ENCODE measurements at places on chromosomes 7 and 10.

DNA sequence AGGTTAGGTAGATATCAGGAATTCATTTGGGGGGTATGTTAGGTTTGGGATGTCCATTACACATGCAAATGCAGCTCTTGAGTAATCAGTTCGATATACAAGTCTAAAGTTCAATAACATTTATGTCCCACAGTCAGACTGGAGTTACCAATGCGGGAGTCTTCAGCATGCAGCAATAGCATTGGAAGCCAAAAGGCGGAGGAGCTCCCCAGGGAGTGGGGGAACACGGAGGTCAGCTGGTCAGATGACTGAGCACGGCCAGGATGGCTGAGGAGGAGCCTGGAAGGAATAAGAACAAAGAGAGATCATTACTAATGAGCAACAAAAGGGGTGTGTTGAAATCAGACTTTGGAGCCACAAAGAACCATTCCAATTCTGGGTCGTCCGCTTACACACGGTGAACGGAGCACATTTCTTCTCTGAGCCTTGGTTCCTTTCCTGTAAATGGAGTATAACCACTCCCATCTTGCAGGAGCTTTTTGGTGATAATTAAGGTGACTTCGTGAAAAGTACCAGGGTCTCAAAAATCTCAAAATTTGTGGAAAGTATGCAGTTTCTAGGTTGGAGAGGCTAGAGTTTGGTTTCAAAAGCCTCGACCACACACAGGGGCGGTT, 478 bp upstream of the ZNF22 start:
- DNase-seq, result peak; percentile 11

GRCh38 chr10:118760265-118760664, 5.5 kb upstream of the CACUL1 start:
- DNase-seq, result no peak

DNA sequence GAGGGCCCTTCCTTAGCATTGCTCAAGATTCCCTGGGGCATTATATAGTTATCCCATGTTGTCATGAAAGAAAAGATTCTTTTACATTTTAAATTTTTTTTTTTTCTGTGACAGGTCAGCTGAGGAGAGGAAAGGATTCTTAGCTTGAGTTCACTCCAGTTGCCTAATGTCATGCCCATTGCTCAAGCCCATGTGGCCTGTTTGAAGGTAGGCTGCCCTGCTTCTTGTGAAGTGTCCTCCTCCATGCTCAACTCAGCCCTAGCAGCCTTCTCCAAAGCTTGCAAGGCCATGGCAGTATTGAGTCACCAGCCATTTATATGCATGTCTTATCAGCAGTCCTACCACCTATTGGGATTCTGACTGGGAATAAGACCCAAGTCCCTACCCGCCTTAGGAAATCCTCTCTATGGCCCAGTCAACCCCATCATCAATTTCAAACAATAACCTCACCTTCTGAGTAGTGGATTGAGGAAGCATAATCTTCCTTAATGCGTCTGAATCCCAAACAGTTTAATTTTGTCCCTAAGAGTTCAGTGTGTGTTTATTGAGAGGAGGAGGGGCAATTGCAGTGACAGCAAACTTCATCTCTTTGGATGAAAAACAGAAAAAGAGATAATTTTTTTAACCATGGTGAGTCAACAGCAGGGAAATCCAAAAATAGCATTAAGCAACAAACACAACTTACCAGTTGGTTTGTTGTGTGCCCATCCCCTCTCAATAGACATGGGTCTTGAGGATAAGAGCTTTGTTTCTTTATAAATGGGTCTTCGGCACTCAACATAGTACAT, 38.6 kb upstream of the WASL start:
- DNase-seq, result peak; percentile 35

GRCh38 chr10:102624751-102625645, 19.3 kb upstream of the TRIM8 start:
- no peak for DNase-seq

DNA sequence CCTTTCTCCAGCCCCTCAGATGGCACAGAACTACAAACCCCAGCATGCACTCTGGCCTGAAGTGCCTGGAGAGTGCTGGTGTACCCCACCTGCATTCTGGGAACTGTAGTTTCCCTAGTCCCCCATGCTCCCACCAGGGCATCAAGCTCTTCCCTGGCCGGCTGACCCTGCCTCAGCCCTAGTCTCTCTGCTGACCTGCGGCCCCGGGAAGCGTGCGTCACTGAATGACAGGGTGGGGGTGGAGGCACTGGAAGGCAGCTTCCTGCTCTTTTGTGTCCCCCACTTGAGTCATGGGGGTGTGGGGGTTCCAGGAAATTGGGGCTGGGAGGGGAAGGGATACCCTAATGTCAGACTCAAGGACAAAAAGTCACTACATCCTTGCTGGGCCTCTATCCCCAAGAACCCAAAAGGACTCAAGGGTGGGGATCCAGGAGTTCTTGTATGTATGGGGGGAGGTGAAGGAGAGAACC, 2.1 kb downstream of the NOS3 start:
- no peak for DNase-seq

GRCh38 chr7:81692146-81692905, 77.5 kb downstream of the HGF start:
- DNase-seq, result no peak

GRCh38 chr10:69228151-69228550, 8.0 kb downstream of the HKDC1 start:
- DNase-seq, result no peak

DNA sequence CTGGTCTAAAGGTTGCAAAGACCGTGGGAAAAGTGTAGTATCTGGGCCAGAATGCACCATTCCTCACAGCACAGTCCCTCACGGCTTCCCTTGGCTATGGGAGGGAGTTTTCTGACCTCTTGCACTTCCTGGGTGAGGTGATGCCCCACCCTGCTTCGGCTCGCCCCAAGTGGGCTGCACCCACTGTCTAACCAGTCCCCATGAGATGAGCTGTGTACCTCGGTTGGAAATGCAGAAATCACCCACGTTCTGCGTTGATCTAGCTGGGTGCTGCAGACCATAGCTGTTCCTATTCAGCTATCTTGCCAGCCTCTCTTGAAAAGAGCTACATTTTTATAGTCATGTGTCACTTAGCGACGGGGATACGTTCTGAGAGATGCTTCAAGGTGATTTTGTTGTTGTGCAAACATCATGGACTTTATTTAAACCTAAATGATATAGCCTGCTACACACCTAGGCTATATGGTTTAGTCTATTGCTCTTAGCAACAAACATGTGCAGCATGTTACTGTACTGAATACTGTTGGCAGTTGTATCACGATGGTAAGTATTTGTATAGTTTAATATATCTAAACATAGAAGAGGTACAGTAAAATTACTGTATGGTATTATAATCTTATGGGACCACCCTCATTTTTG, 120.0 kb downstream of the PPP1R9A start:
- DNase-seq, result no peak

DNA sequence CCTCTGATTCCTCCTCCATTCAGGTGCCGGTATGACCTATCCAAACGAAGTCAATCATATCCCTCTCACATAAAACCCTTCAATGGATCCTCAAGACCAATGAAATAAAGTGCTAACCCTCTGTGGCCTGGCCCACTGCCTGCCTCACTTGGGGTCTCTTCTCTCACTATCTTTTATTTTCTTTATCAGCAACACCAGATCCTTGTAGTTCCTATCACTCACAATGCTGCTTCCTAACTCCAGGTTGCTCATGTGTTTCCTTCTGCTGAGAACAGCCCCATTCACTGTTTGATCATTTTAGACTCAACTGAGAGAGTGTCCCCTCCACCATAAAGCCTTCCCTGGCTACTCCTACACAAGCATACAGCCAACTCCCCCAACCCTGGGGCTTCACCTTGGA, 180.6 kb downstream of the DOCK4 start:
- no peak for DNase-seq

DNA sequence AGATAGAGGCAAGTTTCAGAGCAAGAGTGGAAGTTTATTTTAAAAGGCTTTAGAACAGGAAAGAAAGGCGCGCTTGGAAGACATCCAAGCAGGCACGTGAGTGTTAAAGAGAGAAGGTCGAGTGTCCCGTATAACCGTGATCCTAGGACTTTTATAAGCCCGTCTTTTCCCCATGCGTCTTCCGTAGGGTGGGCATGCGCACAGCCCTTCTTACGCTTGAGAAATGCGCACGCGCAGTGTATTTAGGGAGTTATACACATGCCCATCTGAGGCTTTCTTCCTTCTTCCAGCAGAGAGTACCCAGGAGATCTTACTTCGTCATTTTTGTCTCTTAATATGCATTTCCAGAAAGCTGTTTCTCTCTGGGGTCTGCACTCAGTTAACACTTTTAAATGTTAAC, 52.4 kb downstream of the CALD1 start:
- DNase-seq, result peak; percentile 94

DNA sequence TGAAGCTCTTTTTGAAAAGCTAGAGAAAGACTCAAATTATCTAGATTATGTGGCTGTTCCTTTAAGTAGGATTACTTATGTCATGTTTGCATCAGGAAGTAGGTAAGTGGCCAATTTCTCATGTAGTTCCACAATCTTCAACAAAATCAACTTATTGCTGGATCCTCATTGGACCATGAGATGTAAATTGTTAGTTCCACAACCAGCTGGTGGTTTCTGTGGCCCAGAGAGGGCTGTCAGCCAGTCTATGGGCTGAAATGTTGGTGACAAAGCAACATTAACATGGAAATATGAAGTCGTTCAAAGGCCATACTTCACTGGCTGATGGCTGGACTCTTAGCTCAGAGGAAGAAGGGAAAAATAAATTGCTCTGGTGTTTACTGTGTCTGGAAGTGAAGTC, 157.9 kb downstream of the PLXDC2 start:
- DNase-seq, result no peak

DNA sequence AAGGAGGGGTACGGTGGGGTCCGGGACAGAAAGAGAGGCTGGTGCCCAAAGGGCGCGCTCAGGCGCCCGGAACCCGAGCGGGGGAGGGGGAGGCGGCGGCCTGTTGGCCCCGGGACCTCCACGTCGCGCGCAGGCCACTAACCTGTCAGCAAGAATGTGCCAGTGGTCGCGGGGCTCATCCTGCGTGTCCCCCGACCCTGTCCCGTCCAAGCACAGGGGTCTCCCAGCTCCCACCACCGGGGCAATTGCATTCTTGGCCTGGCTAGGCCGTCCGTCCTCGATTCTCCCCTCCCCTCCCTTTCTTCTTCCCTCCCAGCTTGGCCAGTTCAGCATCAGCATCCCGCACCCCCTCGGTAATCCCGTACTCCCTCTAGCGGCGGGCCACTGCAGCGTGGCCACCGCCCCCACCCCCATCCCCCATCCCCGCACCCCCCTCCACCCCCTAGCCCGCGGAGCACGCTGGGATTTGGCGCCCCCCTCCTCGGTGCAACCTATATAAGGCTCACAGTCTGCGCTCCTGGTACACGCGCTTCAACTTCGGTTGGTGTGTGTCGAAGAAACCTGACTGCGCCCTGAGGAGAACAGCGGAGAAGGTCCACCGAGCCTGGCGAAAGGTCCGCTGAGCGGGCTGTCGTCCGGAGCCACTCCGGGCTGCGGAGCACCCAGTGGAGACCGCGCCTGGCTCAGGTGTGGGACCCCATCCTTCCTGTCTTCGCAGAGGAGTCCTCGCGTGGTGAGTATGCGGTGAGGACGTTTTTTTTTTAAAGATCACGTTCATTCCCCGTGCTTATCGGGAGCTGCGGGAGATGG, at the start of gene SGCE:
Gene SGCE (minus strand): TSS at position 286 of the 810 bp plus-strand sequence. CDS start 35 bp downstream, at position 251.
- peak; percentile 41 for DNase-seq

GRCh38 chr7:32323712-32324111, 166.5 kb downstream of the LSM5 start:
- DNase-seq, result no peak

- no peak for DNase-seq
Measured at GRCh38 chr10:103055105-103055504, 137.0 kb downstream of the CNNM2 start.

DNA sequence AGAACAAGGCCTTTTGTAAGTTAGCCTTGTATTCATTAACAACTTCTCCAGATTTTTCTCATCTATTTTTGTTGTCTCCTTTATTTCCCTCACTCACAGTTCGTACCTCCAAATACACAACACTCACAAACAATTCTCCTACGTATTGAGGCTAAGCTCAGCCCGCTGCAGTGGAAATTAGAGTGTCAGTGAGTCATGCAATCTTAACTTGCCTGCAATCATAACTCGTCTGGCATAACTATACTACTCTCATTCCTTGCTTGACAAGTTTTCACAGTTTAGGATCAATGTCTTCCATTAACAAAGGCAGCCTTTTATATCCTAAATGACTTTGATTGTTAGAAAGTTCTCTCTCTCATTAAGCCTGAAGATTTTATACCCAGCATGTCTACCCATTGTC, 23.8 kb downstream of the TMEM196 start:
- DNase-seq, result peak; percentile 28

- DNase-seq, result no peak
Measured at GRCh38 chr10:128557149-128557710, 431.0 kb upstream of the MKI67 start.

GRCh38 chr10:112990271-112990670, 40.2 kb downstream of the TCF7L2 start:
- no peak for DNase-seq

DNA sequence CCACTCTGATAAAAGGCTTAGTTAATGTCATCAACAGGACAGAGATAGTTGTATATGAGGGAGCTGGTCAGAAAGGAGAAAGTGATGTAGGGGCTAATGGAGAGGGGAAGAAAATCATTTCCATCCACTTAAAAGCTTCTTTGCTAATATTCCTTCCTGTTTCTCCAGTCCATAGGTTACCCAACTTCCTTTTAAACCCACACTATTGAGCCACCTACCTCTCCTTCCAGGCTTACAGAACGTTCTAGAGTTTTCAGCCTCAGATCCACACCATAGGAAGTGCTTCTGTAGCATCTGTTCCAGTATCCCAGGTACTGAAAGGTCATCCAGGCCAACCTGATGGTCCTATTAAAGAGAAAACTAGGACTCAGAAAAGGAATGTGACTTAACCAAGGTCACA, 28.2 kb downstream of the STRIP2 start:
- DNase-seq, result no peak

GRCh38 chr7:68216051-68216450, 1219.4 kb downstream of the TYW1 start:
- no peak for DNase-seq

GRCh38 chr7:137591421-137591837, 247.9 kb upstream of the PTN start:
- peak; percentile 67 for DNase-seq

DNA sequence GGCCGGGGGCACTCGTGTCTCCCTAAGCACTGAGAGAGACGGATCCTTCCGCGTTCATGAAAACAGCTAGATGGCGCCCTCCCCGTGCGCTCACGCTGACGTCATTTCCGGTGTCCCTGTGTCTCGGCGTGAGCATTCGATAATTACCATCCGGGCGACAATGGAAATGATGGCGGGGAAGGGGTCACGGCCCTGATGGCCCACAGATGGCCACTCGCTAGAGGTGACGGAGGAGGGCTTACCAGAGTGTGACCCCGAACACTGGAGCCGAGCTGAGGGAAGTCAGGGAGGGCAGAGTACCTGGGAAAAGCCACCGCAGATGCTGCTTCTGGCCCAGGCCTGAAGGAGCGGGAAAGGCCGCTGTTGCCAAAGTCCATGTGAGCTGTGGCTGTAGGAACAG, 222.9 kb downstream of the TCERG1L start:
- DNase-seq, result no peak

All from COLO829 (cell line).